ENCODE measurements at places on chromosomes 5 and 9.

DNA sequence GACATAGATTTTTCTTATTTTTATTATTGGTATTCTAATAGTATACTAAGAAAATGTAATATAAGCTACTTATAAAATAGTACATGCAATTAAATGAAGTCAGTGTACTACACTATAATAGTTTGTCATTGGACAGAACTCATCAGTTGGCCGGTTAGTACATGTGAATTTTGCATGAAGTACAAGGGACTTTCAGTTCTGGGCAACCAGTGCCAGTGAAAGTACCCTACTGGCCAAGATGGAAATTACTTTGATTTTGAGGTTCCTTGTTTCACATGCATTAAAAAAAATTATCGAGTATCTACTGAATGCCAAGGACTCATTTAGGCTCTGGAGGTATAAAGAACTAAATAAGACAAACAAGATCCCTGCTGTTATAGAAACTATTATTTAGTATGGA lies 213.4 kb upstream of the ELL2 start:
- no peak for ATAC-seq

DNA sequence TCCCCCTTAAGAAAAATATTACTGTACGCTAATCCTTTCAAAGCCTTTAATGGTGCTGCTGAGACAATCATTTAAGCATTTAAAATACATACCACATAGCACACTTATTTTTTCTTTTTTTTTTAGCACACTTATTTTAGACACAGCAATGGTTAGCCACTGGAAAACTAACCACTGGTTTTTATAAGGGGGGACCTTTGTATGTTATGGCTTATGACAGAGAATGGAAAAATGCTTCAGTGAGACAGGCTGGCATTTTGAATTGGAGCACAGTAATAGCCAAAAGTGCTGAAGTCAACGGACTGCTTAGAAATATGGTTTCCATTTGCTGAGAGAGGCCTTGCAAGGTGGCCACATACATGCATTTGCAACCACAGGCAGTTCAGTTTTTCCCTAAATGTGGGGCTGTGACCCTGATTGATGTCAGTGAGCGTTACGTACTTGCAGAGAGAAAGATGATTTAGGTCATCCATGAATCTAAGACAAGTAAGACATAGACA lies 28.5 kb downstream of the AOPEP start:
- no peak for ATAC-seq

DNA sequence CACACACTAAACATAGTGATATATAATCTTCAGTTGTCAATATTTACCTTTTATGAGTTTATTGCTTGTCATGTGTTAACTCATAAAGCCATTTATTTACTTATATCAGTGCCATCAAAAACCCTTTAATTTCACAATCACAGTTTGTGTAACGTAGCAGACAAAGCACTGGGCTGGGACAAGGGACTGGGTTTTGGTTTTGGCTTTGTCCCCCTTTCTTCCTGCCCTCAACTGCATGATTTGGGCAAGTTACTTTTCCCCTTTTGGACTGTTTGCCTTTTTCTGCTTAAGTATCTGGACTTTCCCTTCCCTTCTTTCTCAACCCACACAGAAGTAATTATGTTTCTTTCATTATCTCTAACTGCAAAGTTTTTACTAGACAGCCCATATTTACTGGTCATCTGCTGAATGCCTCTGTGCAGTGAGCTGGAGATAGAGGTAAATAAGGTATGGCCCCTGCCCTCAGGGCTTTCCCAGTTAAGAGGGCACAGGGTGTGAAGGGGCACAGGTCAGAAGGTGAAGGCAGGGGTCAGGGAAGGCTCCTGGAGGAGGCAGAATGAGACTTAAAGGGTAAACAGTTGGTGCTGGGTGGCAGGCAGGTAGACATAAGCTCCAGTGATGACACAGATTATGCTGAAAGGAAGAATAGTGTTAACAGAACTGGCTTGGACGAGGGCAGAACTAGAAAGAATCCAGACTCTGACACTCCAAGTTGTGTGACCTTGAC lies 14.8 kb upstream of the NR3C1 start:
- no peak for ATAC-seq

- no peak for ATAC-seq
Measured at GRCh38 chr5:8019719-8020218, 150.8 kb downstream of the MTRR start.

- ATAC-seq: no peak
Measured at GRCh38 chr9:118295413-118295812, 591.2 kb downstream of the TLR4 start.

GRCh38 chr9:113513536-113513935 lies 50.0 kb downstream of the RGS3 start:
- ATAC-seq: no peak

All from SK-N-SH treated with all-trans-retinoic acid at 6 μM for 48 hours (cell line).